ENCODE measurements at places on chromosomes 4 and X.
A peak's percentile ranks its signal among the peaks of the same experiment; 100 is the strongest.

DNA sequence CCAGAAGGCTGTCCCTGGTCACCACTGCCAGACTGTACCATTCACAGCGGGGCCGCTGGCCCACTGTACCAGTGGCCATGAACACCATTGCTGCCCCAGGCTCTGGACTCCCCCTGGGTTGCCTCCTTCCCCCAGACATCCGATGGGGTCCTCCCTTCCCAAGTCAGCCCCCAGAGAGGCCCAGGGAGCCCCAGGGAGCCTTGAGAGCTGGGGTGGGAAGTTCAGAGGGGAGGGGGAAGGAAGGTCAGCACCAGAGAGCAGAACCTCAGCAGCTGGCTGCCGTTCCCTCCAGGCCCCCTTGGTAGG is 441 bp upstream of the ARHGAP4 start:
- no peak for DNase-seq

- no peak for DNase-seq
These were observed 507.6 kb downstream of the CENPC start for GRCh38 chr4:67037504-67038227.

DNA sequence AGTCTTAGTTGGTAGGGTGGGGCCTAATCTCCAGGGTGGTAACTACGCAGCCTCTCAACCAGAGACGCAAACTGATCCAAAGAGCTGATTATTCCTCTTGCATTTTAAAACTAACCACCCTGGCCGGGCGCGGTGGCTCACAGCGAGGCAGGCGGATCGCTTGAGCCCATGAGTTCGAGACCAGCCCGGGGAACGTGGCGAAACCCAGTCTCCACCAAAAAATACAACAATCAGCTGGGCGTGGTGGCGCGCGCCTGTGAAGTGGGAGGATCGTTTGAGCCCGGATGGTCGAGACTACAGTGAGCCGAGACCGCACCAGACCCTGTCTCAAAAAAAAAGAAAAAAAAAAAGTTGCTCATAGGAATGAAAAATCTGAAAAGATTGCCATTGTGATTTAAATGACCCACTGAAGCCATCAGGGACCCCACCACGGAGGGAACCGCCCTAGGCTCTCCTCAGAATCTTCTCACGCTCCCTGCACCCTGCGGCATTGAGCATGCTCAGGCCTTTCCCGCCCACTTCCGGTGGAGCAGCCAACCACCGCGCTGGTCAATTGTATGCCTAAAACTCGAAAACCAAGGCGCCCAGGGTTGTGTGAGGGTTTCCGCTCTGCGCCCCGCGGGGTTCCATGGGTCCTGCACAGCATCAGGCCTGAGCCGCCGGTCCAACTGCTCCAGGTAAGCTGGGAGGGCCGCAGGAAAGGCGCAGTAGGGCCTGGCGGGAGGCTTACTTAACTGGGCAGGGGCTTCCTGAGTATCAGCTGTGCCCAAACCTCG is at the start of gene TRIM60:
Gene TRIM60, plus strand, starts transcription at position 564 of the 776 bp plus-strand sequence. CDS start 8,074 bp downstream, outside the sequence.
- DNase-seq = no peak

- no peak for DNase-seq
These were observed 43.9 kb upstream of the PDGFRA start for GRCh38 chr4:54185044-54185780.

- DNase-seq = no peak
These were observed 162.1 kb downstream of the SMIM20 start for GRCh38 chr4:26076000-26076587.

DNA sequence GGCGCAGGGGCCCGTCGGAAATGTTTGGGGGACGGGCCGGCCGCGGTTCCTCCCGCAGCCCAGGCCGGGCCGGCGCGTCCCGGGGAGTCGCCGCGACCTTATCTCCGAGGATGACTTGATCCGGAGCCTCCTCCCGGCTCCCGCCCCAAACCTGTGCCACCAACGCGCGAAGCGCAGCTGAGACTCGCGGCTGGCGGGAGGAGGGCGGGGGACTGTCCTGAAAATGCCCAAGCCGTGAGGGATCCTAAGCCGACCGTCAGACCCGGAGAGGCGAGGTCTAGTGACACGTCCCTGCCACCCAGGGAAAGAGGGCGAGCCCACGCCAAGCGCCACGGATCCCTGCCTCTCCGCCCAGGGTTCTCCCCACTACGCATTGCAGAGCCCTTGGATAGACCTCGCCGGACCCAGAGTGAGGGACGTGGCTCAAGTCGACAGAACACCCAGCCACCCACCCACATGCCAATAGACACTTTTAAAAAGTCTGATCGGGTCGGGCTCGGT is 26.9 kb downstream of the UTP14A start:
- DNase-seq = no peak

GRCh38 chrX:79325263-79325958 is 41.7 kb downstream of the ITM2A start:
- DNase-seq = no peak

GRCh38 chr4:184573701-184574100 is 75.5 kb downstream of the CASP3 start:
- DNase-seq = no peak

- no peak for DNase-seq
These were observed 69.7 kb upstream of the PGRMC2 start for GRCh38 chr4:128357286-128357685.

- DNase-seq = no peak
These were observed 417.7 kb downstream of the AR start for GRCh38 chrX:67961516-67961915.

- no peak for DNase-seq
These were observed 109.2 kb upstream of the CXCL13 start for GRCh38 chr4:77496457-77496856.

DNA sequence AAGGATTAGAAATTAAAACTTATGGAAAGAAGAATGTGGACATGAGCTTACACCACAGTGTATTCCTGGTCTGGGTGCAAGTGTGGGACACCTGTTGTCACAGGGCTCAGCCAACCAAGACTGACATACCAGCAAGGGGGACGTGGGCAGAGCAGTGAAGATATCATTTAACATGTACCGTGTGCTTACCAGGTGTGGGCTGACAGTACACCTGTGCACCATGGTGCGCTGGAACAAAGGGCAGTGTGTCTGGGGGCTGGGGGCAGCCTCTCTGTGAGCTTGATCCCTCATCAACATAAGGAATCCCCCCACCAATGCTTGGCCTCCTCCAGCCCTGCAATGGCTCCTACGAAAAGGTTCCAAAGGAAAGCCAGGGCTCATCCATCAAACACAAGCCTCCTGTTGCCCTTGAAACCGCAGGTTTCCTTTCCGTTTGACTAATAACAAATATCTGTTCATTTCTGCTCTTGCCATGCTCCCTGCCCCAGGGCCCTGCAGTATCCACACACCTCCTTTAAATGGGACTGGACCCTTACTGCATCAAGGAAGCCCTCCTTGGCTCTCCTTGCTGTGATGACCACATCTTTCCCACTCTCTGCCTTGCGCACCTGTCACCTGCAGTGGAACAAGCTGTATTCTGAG is 16.7 kb downstream of the EVC2 start:
- no peak for DNase-seq

DNA sequence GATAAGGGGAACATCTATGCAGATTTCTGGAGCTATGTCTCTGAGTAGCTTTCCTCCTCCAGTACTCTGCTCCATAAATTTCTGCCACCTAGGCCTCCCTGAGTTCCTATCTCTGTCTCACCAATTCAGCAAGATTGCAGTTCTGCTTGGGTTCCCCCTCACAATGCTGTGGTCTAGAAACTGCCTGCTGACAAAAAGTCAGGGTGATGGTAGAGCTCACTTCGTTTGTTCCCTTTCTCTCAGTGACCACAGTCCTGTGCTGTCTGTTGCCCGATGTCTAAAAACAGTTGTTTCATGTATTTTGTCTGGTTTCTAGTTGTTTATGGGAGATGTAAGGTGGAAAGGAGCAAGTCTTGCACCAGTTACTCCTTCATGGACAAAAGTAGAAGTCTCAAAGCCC is 41.1 kb downstream of the AMMECR1 start:
- no peak for DNase-seq

GRCh38 chr4:25580633-25581467 is 74.8 kb upstream of the SLC34A2 start:
- DNase-seq = no peak

DNA sequence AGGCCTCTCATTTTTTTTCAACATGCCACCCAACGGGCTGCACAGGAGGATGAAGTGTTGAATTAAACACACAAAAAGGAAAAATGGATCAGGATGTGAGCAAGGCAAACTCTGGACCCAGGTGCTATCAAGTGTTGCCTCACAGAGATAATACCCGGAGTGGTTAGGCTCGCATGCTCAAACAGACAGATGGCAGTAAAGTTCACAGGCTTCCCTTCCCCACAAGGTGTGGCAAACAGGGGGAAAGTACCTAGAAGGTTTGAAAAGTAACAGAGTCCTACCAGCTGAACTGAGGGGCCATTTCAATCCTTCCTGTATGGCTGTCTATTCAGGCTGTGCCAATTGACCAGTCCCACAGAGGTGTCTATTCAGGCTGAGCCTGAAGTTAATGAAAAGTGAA is 123.9 kb upstream of the GC start:
- DNase-seq = no peak

- no peak for DNase-seq
These were observed 9.0 kb downstream of the GRIA3 start for GRCh38 chrX:123193101-123193500.

DNA sequence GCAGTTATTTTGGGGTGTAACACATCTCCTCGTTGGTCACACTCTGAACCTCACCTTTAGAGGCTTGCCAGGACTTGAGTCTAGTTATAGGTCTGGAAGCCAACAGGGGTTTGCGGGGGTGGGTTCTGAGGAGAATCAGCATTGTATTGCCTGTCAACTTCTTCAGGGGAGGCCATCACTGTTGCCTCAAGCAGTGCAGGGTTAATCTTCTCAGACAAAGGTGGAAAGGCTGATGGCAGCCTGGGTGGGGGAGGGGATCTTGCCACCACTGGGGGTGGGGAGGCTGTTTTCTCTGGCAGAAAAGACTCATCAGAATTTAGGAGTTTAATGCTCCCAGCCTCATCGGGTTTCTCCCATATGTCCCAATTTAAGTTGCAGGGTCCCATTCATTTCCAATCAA is 387.8 kb downstream of the PRR32 start:
- DNase-seq = no peak

DNA sequence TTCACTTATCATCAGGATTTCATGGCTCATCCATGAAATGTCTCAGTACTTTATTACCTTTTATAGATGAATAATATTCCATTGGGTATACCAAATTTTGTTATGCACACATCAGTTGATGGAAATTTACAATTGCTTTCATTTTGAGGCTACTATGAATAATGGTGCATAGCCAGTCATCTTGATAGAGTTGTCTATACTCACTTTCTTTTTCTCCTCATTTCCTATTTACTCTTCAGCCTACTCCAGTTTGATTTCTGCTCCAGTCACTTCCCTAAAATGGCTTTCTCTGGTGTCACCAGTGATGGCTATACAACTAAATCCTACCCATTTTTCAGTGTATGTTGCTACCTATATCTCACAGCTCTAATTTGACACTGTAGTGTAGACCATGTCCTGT is 743.5 kb upstream of the MAGEB2 start:
- DNase-seq = no peak

DNA sequence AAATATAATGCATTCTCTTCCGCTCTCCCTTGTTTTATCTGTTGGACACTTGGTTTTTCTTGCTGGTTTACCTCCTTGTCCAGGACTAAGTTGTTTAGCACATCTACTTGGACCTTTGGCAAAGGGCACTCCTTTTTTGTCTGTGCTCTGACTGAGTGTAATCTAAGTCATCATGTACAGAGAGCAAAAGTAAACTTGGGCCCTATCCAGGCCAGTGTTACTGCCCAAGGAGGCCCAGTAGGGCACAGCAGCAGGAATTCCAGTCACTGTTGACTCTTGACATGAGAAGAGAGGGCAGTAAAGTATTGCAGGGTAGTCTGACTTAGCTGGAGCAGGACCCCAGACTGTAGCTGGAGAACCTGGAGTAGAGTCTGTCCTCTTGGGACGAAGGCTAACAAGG is 445.5 kb downstream of the ZIC3 start:
- DNase-seq = no peak

DNA sequence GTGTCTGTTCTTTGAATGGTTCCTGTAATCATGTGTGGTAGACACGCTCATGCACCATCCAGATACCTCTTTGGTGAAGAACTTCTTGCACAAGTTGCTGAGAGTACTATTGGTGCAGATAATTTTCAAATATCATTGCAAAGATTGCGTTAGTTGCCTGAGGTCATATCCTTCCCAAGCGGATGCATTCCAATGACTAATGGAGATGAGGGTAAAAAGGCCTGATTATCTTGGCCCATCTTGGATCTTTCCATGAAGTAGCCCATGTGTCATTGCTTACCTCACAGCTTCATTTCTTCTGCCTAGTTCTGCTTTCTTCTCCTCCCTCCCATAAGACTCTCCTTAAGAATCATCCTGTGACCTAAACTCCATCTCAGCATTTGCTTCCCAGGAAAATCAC is 384.9 kb upstream of the CNKSR2 start:
- no peak for DNase-seq

GRCh38 chrX:13597874-13598273 is 28.5 kb downstream of the EGFL6 start:
- no peak for DNase-seq

DNA sequence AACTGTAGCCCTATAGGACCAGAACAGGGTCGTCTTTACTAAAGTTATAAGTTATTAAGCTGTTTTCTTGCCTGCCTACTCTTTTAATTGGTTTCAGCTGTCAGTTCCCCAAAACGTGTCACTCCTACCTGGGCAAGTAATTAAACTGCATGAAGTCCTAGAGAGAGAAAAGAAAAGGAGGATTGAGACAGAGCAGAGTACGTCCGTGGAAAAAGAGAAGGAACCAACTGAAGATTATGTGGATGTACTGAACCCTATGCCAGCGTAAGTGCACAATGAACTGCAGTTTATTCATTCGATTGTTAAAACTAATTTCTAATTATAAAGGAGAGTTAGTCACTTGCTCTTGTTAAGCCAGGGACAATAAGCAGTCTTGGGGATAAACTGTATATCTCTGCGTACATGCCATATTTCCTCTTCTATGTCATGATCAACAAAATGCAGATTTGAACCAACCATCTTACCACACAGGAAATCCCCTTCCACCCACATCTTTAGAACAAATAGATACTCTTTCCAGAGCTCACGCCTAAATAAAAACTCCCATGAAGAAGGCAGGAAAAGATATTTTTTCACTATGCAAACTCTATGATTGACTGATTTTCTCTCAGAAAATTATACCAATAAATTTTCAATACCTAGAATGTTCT is 22.8 kb downstream of the STAP1 start:
- peak; percentile 8 for DNase-seq

- no peak for DNase-seq
These were observed 346.8 kb upstream of the TECRL start for GRCh38 chr4:64756016-64756415.

GRCh38 chrX:70166601-70167590 is 10.4 kb upstream of the DGAT2L6 start:
- DNase-seq = no peak

GRCh38 chr4:113588895-113589668 is 172.5 kb downstream of the CAMK2D start:
- DNase-seq = no peak

GRCh38 chrX:11641349-11642065 is 24.2 kb downstream of the ARHGAP6 start:
- no peak for DNase-seq

- DNase-seq = no peak
These were observed 18.9 kb upstream of the NKRF start for GRCh38 chrX:119624951-119625668.
